ENCODE measurements at places on chromosomes 13 and 19.

- no peak for DNase-seq
Observed at GRCh38 chr19:43551399-43552197, 18.6 kb downstream of the ZNF575 start.

GRCh38 chr13:24613755-24614154, 66.5 kb upstream of the ATP12A start:
- no peak for DNase-seq

DNA sequence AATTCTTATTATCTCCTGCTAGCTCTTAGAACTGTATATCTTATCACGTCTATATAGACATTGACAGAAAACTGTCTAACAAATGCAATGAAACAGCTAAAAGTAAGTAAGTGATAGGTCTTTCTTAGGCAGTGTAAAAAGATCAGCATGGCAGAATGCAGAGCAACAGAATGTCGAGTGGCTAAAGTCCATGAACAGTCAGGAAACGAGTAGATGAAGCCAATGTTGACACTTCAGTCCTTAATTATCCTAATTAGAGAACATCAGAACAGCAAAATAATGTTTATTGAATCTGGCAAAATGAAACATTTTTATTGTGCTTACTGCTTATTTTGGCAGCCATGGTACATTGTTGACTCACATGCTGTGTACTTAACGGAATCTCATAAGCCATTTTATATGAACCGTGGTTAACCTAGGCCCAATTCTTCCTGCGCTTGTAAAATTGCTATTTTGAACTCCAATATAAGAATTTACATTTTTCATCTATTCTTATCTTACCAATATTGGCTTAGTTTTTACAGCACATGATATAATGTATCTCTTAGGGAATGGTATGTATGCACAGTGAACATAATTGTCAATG, 748.1 kb downstream of the DACH1 start:
- DNase-seq, result no peak

GRCh38 chr13:104270731-104271130, 1204.5 kb upstream of the SLC10A2 start:
- DNase-seq, result no peak

GRCh38 chr19:952680-953444, 27.0 kb downstream of the ARID3A start:
- no peak for DNase-seq

- no peak for DNase-seq
Observed at GRCh38 chr19:7360393-7360984, 11.8 kb downstream of the ARHGEF18 start.

- no peak for DNase-seq
Observed at GRCh38 chr19:36128392-36128736, 11.5 kb upstream of the CAPNS1 start.

- DNase-seq, result no peak
Observed at GRCh38 chr13:93834051-93834450, 607.4 kb downstream of the GPC6 start.

- DNase-seq, result no peak
Observed at GRCh38 chr19:7953576-7953975, 10.1 kb upstream of the TIMM44 start.

- DNase-seq, result no peak
Observed at GRCh38 chr13:93736081-93736480, 509.5 kb downstream of the GPC6 start.

DNA sequence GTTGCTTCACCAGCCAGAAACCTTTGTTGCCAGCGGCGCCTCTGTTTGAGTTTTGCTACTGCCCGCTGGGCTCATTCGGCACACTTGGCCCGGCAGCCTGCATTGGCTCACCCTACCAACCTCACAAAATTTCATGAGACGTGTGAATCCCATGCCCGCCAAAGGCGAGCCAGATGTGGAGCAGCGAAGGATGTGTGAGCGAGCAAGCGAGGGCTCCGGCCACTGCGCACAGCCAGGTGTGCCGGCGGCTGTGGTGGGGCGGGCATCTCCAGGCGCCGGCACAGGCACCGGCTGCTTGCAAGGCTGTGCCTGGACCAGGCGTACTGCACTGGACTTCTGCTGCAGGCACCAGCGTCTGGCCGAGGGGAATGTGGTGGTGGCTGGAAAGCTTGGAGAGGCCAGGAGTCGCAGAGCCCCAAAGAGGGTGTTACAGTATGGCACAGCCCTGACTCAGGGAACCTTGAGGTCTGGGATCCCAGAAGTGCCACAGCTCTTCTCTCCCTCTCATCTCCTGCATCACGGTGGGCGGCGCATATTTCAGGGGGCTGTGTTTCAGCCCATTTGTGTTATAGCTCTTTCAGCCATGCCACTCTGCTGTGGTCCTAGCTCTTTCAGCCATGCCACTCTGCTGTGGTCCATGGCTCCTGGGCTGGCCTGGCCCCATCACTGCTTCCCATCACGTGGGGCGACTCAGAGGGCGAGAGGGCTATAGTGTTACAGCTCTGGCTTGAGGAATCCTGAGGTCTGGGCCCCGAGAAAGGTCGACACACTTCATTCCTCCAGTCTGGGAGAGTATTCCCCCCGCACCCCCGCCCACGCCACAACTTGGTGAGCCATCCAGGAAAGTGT, 592.0 kb upstream of the SLITRK5 start:
- DNase-seq, result no peak

DNA sequence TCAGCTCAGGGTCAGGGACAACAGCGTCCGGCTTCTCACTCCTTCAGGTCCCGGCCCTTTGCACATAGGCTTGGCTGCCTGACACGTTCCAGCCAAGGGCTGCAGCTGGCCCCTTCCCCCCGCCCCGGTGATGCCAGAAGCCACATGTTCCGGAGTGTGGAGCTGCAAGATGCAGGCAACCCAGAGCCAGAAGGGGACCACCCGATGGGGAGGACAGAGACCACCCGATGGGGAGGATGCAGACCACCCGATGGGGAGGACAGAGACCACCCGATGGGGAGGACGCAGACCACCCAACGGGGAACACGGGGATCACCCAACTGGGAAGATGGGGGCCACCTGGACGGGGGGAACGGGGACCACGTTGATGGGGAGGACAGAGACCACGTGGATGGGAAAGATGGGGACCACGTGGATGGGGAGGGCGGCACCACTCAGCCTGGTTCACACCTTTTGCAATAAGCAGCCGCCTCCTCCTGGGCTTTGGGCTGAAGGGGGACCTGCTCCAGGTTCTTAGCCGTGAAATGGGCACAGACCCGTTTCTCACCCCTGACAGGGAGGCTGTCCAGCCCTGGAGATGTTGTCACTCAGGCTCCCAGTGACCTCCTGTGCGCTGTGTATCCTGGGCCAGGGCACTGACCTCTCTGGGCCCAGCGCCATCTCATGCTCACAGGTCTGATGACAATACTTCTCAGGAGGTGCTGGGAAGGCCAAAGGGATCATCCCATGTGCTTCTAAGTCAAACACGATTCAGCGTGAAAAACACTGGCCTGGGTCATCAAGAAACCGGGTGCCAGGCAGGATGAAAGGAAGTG, 34.5 kb downstream of the C13orf46 start:
- no peak for DNase-seq

DNA sequence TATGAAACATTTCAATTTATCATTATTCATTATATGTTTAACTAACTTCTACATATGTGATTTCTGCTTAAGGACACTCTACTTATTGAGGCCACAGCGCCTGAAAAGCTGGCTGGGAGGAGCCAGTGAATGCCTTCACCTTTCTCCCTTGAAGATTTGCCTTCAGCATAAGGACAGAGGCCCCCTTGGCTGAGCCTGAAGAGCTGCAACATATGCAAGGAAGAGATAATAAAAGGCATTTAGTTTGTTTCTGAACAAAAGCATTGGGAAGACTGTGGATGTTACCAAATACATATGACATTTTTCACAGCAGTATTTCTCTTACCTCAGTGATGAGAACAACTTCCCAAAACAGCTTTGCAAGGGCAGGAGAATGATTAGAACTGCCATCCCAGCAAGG, 92.1 kb downstream of the ABCC4 start:
- peak; percentile 16 for DNase-seq
